Activated CD4-positive, alpha-beta memory T cell treated with anti-CD3 and anti-CD28 coated beads for 36 hours (primary cell): ENCODE measurements at places on chromosomes 7 and 10. TPM values are rescaled to one million over a fixed set of nuclear protein-coding genes. Genes with fewer than 3 reads are reported as not detected.

NUTM2E gene
- not detected for total RNA-seq

GPR22 gene
- total RNA-seq, result not detected

- no peak for DNase-seq
- H3K4me3 ChIP-seq, result no peak overlapping the region
- H3K4me1 ChIP-seq, result no peaks in the 10 kb centered on the region
- H3K27me3 ChIP-seq, result peaks cover 9% of the 10 kb centered on the region
- no peaks in the 10 kb centered on the region for H3K36me3 ChIP-seq
Observed at GRCh38 chr10:25766687-25767221, 167.3 kb upstream of the MYO3A start.

DNA sequence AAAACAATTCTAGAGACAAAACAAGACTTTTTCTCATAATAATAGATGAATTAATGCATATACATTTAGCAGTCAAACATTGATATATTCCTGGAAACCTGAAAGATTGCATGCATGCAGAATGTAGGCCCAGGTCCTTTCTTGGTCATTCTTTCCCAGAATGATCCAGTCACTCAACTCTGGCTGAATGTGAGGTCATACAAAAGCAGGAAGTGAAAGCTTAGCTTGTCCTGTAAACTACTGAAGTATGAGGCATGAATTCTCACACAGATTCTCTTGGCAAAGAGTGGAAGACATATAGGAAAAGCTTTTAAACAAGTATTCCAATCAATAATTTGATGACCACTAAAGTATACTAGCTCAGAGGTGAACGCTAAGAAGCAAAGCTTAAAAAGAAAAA is 253.9 kb downstream of the PPP1R3A start:
- H3K27ac ChIP-seq, result no peak overlapping the region
- no peaks in the 10 kb centered on the region for H3K27me3 ChIP-seq
- DNase-seq, result no peak
- no peak overlapping the region for H3K4me3 ChIP-seq
- no peaks in the 10 kb centered on the region for H3K4me1 ChIP-seq

- H3K4me3 ChIP-seq, result no peak overlapping the region
- H3K27ac ChIP-seq, result no peak overlapping the region
- no peaks in the 10 kb centered on the region for H3K27me3 ChIP-seq
- DNase-seq, result no peak
- H3K36me3 ChIP-seq, result no peaks in the 10 kb centered on the region
- no peaks in the 10 kb centered on the region for H3K4me1 ChIP-seq
Observed at GRCh38 chr7:133545618-133546017, 292.7 kb downstream of the EXOC4 start.

DNA sequence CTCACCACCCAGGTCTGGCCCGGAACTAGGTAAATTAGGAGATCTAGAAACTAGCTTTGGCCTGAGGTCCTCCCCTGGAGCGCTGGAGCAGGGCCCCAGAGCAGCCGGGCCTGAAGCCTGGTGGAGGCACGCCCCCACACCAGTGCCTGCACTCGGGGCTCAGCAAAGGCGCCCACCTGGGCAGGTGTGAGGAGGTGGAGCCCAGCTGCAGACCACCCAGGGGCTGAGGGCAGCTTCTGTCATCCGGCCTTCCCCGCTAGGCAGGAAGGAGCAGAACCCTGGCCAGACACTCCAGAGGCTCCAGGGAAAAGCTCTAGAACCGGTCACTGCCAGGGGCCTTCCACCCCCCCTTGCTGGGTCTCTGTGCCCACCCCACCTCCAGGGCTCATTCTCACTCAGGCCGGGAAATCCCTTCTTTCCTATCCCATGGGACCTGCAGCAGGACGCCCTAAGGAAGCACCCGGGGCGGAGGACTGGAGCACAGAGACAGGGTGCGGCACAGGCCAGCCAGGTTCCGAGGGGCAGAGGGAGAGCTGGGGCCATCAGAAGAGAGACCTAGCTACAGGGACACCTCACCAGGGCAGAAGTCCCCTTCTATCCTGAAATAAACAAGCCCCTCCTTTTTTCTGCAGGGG is 161.2 kb downstream of the NRF1 start:
- peaks cover 11% of the 10 kb centered on the region for H3K27me3 ChIP-seq
- DNase-seq, result no peak
- no peaks in the 10 kb centered on the region for H3K4me1 ChIP-seq
